ENCODE measurements at places on chromosomes 2 and 18. TPM values are rescaled to one million over a fixed set of nuclear protein-coding genes. Genes with fewer than 3 reads are reported as not detected.

The CHRNA1 gene
- polyA plus RNA-seq: 0.57 TPM

The B3GNT2 gene
- polyA plus RNA-seq: 23.9 TPM

The OTOF gene
- polyA plus RNA-seq: 5.4 TPM

The SEH1L gene
- 32.2 TPM for polyA plus RNA-seq

The RAX gene
- polyA plus RNA-seq: not detected

The CROCC2 gene
- polyA plus RNA-seq: 0.09 TPM

The SGPP2 gene
- 6.6 TPM for polyA plus RNA-seq

The ASB1 gene
- polyA plus RNA-seq: 20.8 TPM

The CD8B2 gene
- polyA plus RNA-seq: 0.42 TPM

The MC2R gene
- 0.06 TPM for polyA plus RNA-seq

The IWS1 gene
- 53.1 TPM for polyA plus RNA-seq

The FIGN gene
- polyA plus RNA-seq: 1.3 TPM

The CEBPZ gene
- polyA plus RNA-seq: 49.3 TPM

The LYPD1 gene
- polyA plus RNA-seq: 4.0 TPM

The SERPINB4 gene
- not detected for polyA plus RNA-seq

The UGT1A7 gene
- not detected for polyA plus RNA-seq

The SFT2D3 gene
- not detected for polyA plus RNA-seq

The GYPC gene
- 26.7 TPM for polyA plus RNA-seq

The CPS1 gene
- polyA plus RNA-seq: 657 TPM

The C1GALT1C1L gene
- polyA plus RNA-seq: 1.1 TPM

The CHRNG gene
- 0.21 TPM for polyA plus RNA-seq

The SRD5A2 gene
- 0.22 TPM for polyA plus RNA-seq

The IL37 gene
- 1.6 TPM for polyA plus RNA-seq

The CCBE1 gene
- polyA plus RNA-seq: 2.5 TPM

The HOXD9 gene
- 0.88 TPM for polyA plus RNA-seq

The UBE2F gene
- 44.7 TPM for polyA plus RNA-seq

The SIX2 gene
- polyA plus RNA-seq: 0.03 TPM

The TFCP2L1 gene
- 0.45 TPM for polyA plus RNA-seq

The LIMS3 gene
- 2.2 TPM for polyA plus RNA-seq

The SAG gene
- polyA plus RNA-seq: 0.36 TPM

The MARCHF4 gene
- 3.2 TPM for polyA plus RNA-seq

The CPO gene
- 0.31 TPM for polyA plus RNA-seq

The TMEM247 gene
- not detected for polyA plus RNA-seq

The REG1B gene
- 0.24 TPM for polyA plus RNA-seq

The HOXD13 gene
- polyA plus RNA-seq: not detected

The BARD1 gene
- 8.6 TPM for polyA plus RNA-seq

The CCDC68 gene
- 46.3 TPM for polyA plus RNA-seq

The TNFAIP6 gene
- polyA plus RNA-seq: 2.9 TPM

The NT5C1B gene
- polyA plus RNA-seq: 0.75 TPM

The POTEI gene
- polyA plus RNA-seq: 0.10 TPM

The SNORC gene
- polyA plus RNA-seq: 6.9 TPM
